Stimulated activated CD4-positive, alpha-beta T cell treated with anti-CD3 and anti-CD28 coated beads, Interleukin-12 subunit alpha, Interleukin-12 subunit beta, amount 100 ng/mL, for 4 hours (primary cell): ENCODE measurements at places on chromosomes 1 and 21.
A peak's percentile ranks its signal among the peaks of the same experiment; 100 is the strongest.

- DNase-seq = no peak
These were observed 94.7 kb upstream of the SMYD2 start for GRCh38 chr1:214186103-214186824.

DNA sequence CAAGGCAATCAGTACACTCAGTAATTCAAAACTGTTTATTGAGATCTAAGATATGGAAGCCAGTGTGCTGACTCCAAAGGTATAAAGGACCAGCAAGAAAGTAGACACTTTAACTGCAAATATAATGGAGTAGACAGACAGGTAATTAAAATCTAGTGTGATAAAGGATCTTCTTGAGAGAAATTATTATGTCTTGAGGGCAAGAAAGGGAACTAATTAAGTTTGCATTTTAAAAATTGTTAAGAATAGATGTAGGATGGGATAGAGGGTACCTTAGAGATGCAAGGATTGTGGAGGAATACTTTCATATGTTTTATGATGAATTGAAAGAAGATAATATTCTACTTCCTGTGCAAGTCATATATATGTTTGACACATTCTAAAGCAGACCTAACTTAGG, 825.3 kb downstream of the LTN1 start:
- no peak for DNase-seq

DNA sequence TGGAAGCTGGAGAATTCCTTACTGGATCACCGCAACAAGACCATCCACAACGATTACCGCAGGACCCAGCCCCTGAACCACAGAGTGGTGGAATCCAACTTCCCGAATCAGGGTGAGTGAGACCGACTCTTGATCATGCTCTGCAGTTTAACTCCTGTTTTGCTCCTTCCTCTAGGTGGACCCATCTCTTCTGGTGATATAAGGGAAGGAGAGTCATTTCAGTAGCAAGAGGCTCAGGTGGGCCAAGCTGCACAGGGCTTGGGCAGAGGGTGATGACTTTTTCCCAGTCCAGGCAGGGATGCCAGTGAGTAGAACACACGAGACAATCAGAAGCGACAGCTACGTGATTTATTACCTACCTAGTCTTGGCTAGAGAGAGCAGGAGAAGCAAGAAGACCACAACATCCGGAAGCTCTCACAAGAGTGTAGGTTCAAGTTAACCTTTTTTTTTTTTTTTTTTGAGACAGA, 25.2 kb downstream of the CA6 start:
- no peak for DNase-seq

- DNase-seq = no peak
These were observed 66.1 kb downstream of the PLXNA2 start for GRCh38 chr1:208178091-208178529.

DNA sequence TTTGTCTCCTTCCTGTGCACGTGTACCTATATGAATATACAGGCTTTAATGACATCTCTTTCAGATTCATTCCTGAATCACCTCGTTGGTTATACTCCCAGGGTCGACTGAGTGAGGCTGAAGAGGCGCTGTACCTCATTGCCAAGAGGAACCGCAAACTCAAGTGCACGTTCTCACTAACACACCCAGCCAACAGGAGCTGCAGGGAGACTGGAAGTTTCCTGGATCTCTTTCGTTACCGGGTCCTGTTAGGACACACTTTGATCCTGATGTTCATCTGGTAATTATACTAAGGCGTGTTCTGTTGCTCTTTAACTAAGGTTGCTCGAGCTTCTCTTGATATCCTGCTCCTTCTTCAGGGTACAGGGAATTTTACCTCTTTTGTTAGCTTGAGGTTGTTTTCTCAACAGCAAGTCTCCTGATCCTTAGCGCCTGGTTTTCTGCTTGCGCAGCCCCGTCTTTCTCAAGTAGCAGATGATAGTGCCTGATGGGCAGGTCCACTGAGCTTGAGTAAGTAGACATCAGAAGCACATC, 55.1 kb downstream of the SLC22A15 start:
- DNase-seq = no peak

GRCh38 chr1:12157366-12158231, 9.2 kb upstream of the TNFRSF1B start:
- DNase-seq = no peak

DNA sequence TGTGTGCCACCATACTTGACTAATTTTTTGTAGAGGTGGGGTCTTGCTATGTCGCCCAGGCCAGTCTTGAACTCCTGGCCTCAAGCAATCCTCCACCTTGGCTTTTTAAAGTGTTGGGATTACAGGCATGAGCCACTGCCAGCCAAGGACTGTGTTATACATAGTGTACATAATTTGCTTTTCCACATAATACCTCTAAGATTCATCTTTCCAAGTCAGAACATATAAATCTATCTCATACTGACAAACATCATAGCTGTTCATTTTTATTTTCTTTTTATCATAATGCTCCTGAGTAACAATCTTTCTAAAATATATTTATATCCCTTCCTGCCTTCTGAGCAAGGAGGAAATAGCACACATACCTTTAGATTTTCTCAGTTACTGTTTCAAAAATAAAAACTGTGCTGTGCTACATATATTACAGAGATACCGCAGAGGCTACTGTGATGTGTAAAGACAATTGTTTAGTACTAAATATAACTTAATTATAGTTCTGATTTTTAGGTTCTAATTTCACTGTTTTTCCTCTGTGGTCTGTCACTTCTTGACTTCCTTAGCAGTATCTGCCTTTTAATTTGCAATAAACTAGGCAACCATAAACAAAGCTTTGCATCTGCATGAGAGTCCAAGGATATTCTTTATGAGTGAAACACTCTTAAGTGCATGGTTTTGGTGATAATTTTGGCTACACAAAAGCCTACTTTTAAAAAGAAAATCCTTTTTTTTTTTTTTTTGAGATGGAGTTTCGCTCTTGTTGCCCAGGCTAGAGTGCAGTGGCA, 59.3 kb downstream of the EYA3 start:
- no peak for DNase-seq

DNA sequence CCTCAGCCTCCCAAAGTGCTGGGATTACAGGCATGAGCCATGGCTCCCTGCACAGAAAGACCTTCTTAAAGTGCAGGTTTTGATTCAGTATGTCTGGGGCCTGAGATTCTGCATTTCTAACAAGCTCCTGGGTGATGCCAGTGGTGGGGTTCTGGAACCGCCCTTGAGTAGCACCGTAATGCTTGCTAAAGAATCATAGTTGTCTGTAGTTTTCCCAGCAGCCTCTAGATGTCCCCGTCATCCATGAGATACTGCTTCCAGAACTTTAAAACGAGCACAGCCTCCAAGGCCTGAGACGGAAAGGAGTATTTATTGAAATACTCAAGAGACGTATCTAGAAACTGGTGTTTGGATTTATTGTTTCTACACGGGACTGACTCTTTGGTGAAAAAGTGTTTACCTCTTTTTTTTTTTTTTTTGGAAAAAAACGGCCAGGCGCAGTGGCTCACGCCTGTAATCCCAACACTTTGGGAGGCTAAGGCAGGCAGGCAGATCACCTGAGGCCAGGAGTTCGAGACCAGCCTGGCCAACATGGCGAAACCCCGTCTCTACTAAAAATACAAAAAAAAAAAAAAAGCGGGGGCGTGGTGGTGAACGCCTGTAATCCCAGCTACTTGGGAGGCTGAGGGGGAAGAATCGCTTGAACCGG, 2.6 kb upstream of the TOR3A start:
- peak; percentile 20 for DNase-seq

GRCh38 chr21:36555199-36555800, 75.4 kb upstream of the CLDN14 start:
- DNase-seq = no peak

DNA sequence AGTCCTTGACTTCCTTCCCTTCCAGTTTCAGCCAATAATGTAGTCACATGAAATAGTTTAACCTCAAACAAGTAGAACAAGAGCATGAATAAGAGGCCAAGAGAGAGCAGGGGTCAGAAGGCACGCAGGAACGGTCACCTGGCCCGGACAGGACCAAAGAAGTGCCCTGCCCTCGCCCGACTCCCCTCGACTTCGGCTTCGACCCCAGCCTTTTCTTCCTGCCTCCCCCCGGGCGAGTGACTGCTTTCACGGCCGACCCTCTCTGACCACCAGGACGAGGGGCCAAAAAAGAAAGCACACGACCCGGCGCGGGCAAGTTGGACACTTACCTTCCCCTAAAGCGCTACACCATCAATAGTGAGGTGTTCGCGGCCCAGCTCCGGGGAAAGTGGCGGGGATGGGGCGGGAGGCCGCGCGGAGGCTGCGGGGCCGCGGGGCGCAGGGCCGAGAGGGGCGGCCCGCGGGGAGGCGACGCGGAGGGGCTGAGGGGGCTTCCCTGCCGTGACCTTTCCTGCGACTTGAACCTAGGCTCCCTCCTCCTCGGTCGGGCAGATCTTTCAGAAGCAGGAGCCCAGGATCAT, 519 bp downstream of the RERE start:
- DNase-seq = peak; percentile 19

- no peak for DNase-seq
These were observed 392.8 kb upstream of the CAMK1G start for GRCh38 chr1:209190591-209191261.

DNA sequence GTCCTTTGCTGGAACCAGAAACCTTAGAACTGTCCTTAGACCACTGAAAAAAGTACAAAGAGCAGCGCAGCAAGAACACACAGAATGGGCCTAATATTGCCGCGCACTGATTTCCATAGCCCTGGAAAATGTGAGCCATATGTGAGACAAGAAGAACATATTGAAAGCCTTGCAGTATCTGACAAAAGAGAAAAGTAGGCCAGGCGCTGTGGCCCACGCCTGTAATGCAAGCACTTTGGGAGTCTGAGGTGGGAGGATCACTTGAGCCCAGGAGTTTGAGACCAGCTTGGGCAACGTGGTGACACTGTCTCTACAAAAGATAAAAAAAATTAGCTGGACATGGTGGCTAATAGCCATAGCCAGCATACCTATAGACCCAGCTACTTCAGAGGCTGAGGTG, 300.7 kb downstream of the RYR2 start:
- DNase-seq = no peak

DNA sequence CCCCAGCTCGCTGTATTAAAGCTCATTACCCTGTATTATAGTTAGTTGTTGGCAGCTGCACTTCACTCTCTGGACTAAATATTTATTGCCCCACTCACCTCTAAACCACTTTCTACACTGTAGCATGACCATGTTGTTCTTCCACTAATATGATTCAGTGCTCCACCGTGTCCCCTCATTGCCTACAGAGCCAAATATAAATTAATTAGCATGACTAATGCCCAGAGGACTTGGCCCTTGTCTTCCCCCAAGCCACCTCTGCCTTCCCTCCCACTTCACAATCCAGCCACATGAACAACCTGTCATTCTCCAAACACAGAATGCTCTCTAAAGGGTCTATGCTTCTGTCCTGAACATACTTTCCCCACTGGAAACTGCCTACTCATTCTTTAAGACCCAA, 276.5 kb downstream of the PLPP3 start:
- DNase-seq = no peak

- no peak for DNase-seq
These were observed 13.5 kb downstream of the SLC37A1 start for GRCh38 chr21:42527127-42527488.

DNA sequence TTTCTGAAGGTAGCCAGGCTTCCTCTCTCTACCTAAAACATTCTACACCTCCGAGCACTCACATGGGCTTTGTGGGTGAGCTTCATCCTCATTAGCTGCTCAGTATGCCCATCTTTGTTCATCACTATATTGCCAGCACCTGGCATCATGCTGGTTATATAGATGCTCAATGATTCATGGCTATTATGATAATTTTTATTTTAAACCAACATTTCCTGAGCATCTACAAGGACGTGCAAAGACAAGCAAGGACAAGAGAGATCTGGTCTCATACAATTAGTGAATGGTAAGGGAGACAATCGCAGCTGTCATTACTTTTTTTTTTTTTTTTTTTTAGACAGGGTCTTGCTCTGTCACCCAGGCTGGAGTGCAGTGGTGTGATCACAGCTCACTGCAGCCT, 11.3 kb upstream of the QSOX1 start:
- DNase-seq = no peak

GRCh38 chr1:47420547-47420946, 4.5 kb downstream of the FOXE3 start:
- no peak for DNase-seq

GRCh38 chr1:15214527-15214926, 32.5 kb upstream of the FHAD1 start:
- DNase-seq = no peak

GRCh38 chr1:236081546-236082227, 16.8 kb upstream of the NID1 start:
- no peak for DNase-seq

DNA sequence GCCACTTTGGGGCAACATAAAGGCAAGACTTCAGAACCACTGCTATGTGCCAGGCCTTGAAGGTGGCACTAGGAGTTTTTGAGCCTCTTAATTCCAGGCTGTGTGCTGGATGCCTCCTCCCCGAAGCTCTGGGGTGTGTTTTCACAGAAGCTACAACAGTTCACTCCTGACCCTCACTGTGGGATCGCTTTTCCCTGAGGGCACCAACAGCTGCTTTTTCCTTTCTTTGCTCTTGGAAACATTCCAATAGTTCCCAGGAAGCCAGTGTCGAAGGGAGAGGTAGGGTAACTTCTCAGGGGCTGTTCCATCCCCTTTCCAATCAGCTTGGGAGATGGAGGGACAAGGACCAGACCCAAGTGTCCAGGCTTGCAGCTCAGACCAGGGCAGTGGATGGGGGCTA, 153.4 kb downstream of the C1orf94 start:
- no peak for DNase-seq

DNA sequence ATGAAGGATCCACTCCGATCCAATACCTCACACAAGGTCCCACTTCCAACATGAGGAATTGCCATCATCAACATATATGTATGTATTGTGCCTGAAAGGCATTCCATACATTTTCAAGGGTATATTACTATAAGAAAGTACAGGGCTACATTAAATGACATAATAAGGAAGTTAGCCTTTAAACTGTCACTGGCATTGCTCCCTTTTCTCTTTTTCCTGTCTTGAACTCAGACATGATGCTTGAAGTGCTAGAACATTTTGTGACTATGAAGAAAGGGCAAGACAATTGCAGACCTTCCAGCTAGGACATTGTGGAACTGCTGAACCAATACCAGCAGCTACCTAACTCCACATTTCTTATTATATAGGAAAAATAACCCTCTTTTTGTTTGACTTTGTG, 2.9 kb upstream of the TSPAN2 start:
- no peak for DNase-seq

DNA sequence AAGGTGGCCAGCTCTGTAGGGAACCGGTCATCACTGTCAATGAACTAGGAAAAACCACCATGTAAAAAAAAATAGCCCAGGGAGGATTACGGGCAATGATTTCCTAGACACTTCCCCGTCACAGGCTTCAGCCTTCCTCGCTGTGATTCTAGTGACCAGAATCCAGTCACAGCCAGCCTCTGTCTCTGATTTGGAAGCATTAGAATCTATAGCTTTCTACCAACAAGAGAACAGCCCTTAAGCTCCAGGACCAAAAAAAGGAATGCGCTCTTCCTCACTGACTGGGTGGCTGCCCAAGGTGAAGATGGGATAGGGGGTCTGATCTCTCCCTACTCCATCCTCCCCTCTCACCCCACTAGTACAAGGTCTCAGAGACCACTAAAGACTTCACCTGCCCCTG, 67.2 kb downstream of the TEX35 start:
- DNase-seq = no peak

GRCh38 chr1:16221499-16221898, 9.0 kb upstream of the ARHGEF19 start:
- no peak for DNase-seq
